ENCODE measurements at places on chromosomes 7 and 10.

DNA sequence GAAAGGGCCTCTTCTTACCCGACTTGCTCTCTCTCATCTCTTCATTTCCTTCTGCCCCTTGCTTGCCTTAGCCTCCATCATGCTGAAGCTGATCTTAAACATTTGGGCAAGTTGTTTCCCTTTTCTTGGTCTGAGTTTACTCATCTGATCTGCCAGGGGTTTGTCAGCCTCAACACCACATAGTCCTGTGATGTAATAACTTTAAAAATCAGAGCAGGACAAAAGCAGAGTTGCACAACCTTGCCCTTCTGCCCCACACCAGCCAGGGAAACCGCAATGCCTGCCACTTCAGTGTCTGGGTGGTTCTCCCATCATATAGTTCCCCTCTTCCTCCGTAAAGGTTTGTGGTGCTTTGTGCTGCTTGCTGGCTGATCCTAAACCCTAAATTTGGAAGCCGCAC lies 9.9 kb upstream of the LIPM start:
- DNase-seq = no peak

DNA sequence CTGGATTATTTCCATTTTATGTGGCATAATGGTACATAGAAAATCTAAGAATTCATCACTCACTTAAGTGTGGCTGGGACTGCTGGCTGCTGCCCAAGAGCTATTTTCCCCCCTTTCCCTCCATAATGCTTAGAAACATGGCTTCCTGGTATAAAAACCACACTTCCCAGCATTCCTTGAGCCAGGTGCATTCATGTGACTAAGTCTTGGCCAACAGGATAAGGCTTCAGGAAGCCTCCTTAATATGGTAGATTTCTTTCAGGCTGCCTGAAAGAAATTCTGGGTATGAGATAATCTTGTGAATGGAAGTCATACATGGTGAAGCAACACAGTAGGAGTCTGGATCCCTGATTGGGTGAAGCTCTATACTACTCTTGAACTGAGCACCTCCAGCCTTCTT lies 178.0 kb downstream of the JAZF1 start:
- DNase-seq = no peak

DNA sequence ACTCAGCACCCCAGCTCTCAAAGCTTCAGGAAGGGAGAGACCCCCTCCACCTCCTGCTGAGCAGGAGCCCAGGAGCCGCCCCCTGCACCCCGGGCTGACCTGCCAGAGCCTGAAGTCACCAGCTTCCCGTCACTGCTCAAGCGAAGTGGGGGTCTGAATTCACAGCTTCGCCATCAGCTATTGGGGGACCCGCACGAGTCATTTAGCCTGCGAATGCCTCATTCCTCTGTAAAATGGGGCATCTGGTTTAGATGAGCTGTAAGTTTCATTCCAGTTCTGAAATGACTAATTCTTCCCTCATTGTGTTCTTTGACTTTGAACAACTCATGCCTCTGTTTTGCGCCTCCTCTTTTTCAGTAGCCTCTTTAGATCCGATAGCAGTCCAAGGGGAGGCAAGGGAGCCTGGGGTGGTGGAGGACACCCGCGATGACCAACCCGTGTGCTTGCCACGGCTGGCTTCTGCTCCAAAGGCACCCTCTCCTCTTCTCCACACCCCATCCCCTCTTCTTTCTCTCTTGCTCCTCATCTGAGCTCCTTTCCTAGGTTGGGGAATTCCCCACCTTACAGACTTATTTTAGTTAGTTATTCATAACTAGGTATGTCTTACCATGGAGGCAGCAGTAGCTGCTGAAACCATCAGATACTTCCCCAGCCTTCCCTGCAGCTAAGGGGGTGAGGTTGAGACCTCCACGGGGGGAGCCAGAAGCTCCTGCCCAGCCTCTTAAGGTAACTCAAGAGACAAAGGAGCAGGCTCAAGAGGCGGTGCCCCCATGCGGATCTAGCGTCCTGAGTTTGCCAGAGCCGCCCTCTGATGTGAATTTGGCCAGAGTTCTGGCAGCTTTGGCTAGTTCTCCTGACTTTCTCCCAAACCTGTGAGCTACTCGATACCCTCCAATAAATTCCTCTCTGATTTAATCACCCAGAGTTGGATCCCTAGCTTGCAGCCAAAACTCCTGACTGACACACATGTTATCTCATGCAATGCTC lies 47.7 kb downstream of the RBM17 start:
- DNase-seq = peak; percentile 77

DNA sequence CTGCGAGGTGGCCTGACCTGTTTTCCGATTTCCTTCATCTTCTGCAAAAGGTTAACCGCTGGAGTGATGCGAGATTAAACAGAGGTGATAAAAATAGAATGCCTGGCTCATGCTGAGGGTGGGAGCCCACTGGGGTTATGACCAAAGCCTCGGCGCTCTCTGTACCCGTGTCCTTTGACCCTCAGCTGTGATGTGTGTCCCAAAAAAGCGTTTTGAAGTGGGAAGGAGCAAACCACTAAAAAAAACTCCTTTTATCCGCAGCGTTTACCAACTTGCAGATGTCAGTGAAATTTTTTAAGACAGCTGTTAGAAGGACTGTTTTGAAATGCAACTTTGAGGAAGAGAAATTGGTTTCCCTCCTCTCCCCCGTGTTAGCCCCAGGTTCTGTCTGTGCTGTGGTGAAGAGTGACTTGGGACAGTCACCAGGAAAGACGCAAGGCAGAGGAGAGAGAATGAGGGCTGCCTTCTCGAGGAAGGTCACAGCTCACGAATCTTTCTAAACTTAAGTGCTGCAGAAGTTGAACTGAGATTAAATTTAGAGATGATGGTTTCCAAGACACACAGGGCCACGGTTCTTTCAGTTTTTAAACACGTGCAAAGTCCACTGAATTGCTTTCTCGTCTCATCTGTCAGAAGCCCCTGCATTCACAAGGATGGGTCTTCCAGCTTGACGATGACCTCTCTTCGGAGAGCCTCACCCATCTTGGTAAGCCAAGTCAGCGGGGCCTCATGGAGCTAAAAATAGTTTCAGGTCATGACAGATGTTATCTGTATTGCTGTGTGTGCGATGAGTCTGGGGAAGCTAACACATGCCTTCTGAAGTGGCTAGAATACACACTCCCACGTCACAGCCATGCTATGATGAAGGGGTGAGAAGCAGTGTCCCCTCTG lies 27.6 kb downstream of the AMZ1 start:
- peak; percentile 73 for DNase-seq

DNA sequence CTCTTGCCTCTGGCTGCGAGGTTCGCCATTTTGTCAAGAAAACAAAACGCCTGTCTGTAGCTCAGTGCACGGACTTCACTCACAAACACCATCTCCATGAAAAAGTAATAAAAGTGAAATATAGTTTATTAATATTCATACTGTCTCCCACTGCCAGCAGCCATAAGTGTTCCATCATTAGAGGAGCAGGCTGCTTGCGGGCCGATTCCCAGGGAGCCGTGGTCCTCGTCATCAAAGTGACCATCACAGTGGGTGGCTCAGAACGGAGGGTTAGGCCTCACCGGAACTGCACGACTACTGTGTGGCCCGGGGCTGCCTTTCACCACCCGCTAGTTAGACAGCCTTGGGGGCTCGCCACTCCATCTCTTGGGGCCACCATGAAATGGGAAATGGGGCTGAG lies 82.7 kb downstream of the HIPK2 start:
- no peak for DNase-seq

- DNase-seq = no peak
These were observed 4.2 kb downstream of the TMEM176A start for GRCh38 chr7:150804802-150805201.

DNA sequence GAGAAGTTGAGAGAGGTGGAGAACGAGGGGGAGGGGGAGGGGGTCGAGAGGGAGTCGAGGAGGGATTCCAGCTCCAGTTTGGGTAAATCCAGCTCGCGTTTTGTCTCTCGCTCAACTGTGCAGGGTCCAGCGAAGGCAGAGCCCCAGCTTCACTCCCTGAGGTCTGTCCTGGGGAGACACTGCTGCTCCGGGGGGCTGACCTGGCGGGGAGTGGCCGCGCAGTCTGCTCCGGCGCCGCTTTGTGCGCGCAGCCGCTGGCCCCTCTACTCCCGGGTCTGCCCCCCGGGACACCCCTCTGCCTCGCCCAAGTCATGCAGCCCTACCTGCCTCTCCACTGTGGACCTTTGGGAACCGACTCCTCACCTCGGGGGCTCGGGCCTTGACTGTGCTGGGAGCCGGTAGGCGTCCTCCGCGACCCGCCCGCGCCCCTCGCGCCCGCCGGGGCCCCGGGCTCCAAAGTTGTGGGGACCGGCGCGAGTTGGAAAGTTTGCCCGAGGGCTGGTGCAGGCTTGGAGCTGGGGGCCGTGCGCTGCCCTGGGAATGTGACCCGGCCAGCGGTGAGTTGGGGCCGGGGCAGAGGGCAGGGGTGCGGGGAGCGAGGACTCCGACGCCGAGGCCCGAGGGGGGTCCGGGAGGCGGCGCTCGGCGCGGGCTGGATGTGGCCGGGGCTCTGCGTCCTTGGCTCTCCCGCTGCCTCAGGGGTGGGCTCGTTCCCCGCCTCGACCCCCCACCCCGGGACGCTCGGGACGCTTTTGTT lies at the start of gene TET1:
TSS of gene TET1 (plus strand) at position 152 of the 757 bp plus-strand sequence. CDS start 12,002 bp downstream, outside the sequence.
- DNase-seq = no peak

GRCh38 chr10:126250527-126251310 lies 137.6 kb downstream of the ADAM12 start:
- no peak for DNase-seq

- no peak for DNase-seq
These were observed 209.3 kb upstream of the PLXDC2 start for GRCh38 chr10:19606968-19607367.

DNA sequence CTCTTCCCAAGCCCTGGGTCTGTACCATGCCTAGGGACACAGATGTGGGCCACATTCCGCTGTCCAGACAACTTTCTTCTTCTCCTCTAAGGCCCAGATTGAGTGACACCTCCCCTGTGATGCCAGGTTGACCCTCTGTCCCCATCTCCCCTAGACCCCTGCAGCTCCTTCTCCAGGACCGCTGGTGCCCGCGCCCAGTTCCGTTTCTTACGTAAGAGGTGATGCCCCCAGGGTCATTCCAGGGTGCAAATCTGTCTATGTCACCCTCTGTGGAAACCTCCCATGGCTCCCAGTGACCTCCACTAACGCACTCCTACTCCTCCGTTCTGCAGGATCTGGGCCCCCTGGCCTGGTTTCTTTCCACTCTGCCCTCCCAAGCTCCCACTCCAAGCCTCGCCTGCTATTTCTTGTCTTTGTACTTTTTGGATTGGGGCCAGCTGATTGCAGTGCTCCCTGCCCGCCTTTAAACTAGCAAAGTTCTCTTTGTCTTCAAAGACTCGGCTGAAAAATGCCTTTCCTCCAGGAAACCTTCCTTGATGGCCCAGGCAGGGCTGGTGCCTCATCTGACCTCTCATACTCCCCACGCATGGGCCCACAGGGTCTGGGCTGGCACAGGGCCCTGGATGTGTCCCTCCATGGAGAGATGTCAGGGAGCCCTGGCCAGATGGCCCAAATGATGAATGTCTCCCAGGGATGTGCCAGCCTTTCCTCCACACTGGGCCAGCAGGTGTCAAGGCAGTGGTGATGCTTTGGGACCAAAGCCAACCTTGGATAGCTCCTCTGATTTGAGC lies 21.3 kb upstream of the ELN start:
- no peak for DNase-seq

- no peak for DNase-seq
These were observed 103.6 kb upstream of the EGR2 start for GRCh38 chr10:62919776-62920175.

DNA sequence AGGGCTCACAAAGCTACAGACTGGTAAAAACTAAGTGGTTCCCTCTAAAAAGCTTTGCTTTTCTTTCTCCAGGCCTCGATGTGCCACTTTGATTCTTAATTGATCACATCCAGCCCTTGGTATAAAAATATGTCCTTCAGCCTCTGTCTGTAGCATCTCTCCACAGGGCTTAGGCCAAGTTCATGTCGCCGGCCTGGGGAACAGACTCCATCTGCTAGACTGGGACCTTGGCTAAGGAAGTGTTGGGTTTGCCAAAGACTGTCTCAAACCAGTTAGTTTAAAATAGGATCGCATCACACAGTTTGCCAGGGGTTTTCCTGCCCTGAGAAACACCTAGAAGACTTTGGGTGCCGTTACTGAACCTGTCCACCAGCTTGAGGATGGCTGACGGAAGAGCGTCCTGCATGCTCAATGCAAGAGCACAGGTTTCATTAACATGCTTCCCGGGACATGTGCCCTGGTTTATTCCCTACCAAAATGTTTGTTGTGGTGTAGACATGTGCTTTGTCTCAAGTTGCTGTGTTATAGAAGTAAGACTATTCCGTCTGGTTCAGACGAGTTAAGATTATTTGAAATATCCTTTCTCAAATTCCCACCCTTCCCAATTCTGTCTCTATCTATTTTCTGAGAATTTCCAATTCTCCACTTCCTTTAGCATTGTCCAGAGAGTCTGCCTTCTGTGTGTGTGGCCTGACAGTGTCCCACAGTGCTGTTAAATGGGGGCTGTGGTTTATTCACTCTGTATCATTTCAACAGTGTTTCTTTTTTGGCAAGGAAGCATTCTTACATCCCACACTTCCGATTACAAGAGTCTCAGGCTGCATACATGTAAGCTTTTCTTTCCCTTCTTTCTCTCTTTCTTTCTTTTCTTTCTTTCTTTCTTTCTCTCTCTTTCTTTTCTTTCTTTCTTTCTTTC lies 334.7 kb downstream of the INHBA start:
- no peak for DNase-seq

GRCh38 chr7:102415685-102416225 lies 17.6 kb upstream of the ORAI2 start:
- DNase-seq = peak; percentile 76

GRCh38 chr10:119686465-119687191 lies 35.4 kb downstream of the BAG3 start:
- peak; percentile 87 for DNase-seq

Measured in stimulated activated CD4-positive, alpha-beta T cell treated with anti-CD3 and anti-CD28 coated beads, Interleukin-1b, Interleukin-23, amount 100 ng/mL, for 48 hours (primary cell).